ENCODE measurements at places on chromosomes 1 and 21.

GRCh38 chr1:236149696-236150228, 7.4 kb downstream of the GPR137B start:
- DNase-seq: no peak

DNA sequence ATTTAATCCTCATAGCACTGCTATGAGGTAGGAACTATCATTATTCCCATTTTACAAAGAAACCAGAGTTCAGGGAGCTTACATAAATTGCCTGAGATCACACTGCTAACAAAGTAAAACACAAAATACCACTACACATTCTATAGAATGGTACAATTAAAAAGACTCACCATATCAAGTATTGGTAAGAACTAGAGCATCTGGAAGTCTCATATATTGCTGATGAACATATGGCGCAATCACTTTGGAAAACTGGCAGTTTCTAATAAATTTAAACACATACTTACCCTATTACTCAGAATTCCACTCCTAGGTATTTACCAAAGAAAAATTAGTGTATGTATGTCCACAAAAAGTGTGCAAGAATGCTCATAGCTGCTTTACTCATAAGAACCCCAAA, 261.5 kb downstream of the RRAGC start:
- no peak for DNase-seq

- DNase-seq: no peak
These were observed 33.4 kb upstream of the KAZN start for GRCh38 chr1:14565090-14565489.

DNA sequence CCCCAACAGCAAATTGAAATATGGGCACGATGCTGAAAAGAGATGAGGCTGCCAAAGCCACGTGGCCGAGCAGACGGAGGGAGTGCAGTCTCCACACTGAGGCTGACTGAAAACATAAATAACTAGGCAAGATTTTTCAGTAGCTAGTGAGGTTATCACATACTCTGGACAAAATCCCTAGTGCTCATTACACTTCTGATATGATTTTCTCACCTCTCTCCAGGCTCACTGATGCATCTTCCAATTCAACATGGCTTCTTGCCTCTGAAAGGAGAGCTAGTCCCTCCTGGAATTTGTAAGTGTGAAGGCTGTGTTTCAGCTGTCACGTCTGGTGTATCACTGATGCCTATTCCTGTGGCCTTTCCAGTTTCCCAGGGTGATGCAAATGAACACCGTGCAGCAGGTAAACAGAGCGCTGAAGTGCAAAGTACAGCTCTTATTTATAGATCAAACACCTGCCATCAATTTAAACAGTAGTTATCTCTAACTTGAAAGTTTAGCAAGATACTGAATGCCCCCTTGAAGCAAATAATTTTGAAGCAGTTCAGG, 656.1 kb downstream of the KIF26B start:
- peak; percentile 11 for DNase-seq

GRCh38 chr1:229373395-229373794, 30.5 kb upstream of the CCSAP start:
- DNase-seq: no peak

DNA sequence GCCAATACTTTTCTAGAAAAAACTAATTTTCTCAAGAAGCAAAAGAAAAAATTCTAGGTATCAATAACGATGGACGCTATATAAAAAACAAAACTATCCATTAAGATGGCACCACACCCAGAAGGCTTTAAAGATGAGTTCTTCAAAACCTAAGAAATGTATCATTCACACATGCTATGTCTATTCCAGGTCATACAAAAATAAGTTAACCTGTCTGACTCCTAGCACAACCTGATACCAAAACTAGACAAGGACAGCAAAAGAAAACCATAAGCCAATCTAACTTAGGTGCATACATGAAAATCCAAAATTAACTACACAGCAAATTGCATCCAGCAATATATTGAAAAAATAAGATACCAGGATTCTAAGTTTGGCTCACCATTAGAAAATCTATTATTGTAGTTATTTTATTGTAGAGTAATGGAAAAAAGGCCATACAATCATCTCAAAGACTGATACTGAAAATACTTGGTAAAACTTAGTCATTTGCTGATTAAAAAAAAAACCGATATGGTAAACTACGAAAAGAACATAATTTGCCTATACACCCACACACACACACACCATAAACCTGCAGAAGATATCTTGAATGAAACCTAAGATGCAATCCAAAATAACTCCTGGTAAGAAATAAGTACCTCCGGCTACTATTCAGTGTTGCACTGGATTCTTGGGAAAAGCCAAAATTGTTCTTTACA, 55.0 kb downstream of the TRAF5 start:
- DNase-seq: peak; percentile 23

GRCh38 chr1:169872906-169873305, 20.8 kb downstream of the SCYL3 start:
- DNase-seq: no peak

GRCh38 chr1:31771891-31772668, 7.9 kb upstream of the ADGRB2 start:
- DNase-seq: no peak

DNA sequence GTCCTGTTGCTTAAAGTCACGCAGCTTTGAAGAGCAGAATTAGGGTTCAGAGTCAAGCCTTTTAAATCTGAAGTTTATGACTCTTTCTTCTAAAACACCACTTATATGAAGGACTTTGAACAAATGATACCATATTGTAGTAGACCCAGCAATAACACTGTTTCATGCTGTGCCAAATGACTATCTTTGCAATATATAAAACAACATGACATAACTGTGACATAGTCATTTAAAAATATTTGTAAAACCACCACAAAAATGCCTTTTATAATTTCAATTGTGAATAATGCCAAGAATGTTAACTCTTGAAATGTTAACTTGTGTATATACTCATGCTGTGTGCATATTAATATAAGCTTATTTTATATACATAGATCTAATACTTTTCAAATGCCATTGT, 452.1 kb upstream of the NEGR1 start:
- no peak for DNase-seq

DNA sequence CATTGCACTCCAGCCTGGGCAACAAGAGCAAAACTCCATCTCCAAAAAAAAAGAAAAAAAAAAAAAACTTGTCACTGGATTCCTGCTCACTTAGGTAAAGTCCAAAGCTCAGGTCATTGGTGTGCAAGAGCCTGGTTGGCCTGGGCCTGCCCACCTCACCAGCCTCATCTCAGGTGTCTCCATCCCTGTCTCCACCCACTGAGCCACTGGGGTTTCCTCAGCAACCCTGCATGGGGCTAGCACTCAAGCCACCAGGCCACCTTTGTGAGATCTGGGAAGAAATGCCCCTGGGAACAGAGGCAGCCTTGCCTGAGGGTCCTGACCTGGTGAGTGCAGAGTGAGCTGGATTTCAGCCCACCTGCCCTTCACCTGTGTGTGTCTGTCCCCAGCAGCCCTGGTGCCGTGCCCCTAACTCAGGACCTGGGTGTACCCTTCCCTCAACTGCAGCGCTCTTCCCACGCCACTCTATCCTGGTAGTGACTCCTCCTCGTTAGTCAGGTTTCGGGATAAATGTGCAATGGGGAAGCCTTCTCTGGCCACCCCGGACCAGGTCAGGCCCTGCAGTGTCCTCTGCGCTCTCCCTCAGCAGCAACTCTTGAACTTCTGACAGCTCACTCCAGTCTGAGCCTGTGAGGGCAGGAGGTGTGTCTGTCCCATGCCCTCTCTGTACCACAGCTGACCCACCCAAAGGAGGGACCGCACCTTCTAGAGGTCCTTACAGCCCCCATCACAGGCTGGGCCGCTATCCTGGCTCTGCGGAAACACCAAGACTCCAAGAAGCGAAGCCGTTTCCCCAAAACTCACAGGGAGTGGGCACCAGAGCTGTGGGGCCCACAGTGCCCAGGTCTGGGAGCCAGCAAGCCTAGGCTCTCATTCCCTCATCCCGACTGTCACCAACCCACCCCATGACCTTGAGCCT, 3.3 kb downstream of the PDZK1IP1 start:
- DNase-seq: no peak

DNA sequence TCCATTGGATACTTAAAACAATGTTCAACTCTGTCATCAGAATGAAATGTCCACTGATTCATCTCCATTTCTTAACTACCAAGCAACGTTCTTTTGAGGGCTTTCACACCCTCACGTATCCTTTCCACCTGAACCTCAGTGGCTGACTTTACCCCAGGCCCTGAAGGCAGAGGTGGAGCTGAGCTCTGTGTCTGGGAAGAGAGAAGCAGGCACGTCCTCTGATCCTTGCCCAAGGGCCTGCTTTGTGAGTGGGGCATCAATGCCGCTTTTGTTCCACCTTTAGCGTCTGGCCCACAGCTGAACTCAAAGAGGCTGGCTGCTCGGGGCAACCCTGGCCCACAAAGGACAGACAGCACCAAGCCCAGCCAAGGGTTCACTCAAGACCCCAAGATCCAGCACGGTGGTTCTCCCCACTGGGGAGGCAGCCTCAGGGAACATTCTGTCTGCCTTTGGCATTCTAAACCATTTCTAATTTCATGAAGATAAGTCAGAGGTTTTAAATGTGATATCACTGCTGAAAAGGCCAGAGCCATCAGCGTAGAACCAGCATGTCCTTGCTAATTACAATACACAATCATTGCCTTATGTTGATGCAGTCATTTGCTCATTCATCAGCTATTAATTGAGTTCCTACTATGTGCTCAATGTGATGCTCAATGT, 126.0 kb upstream of the UBE2U start:
- DNase-seq: no peak

GRCh38 chr1:29655145-29655544, 418.8 kb downstream of the PTPRU start:
- peak; percentile 28 for DNase-seq

DNA sequence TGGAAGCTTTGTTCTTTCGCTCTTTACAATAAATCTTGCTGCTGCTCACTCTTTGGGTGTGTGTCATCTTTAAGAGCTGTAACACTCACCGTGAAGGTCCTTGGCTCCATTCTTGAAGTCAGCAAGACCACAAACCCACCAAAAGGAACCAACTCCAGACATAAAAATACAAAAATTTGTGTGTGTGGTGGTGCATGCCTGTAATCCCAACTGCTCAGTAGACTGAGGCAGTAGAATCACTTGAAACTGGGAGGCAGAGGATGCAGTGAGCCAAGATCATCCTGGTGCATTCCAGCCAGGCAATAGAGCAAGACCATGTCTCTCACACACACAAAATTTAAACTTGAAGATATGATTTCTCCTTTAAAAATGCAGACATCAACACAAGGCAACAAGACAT, 1431.7 kb upstream of the B3GALT2 start:
- no peak for DNase-seq

DNA sequence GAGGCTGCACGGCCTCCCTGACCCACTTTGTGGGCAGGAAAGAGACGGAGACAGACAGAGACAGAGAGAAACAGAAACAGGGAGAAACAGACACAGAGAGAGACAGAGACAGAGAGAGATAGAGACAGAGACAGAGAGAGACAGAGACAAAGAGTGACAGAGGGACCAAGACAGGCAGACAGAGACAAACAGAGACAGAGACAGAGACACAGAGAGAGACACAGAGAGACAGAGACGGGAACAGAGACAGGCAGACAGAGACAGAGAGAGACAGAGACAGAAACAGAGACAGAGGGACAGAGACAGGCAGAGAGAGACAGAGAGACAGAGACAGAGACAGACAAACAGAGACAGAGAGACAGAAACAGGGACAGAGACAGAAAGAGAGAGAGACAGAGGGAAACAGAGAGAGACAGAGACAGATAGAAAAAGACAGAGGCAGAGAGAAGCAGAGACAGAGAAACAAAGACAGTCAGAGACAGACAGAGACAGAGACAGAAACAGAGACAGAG, 3.1 kb downstream of the COL6A1 start:
- DNase-seq: no peak

DNA sequence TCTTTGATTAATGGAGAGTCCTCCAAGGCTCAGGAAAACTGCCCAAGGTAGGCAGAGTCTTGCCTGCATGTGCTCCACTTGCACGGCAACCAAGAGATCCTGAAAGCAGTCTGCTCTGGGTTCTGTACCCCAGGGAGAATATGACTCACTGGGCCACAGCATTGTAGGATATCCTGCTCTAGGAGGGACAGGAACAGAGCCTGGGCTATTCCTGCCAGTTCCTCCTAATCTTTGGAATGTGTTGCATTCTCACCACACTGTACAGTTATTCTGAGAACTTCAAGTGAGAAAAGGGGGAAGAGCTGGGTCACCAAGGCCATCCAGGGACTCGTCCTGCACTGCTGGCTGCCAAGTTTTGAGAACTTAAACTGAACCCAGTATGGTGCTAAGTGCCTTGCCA, 278.5 kb downstream of the MATN1 start:
- DNase-seq: no peak

GRCh38 chr1:205287076-205287475, 34.5 kb downstream of the NUAK2 start:
- DNase-seq: no peak

DNA sequence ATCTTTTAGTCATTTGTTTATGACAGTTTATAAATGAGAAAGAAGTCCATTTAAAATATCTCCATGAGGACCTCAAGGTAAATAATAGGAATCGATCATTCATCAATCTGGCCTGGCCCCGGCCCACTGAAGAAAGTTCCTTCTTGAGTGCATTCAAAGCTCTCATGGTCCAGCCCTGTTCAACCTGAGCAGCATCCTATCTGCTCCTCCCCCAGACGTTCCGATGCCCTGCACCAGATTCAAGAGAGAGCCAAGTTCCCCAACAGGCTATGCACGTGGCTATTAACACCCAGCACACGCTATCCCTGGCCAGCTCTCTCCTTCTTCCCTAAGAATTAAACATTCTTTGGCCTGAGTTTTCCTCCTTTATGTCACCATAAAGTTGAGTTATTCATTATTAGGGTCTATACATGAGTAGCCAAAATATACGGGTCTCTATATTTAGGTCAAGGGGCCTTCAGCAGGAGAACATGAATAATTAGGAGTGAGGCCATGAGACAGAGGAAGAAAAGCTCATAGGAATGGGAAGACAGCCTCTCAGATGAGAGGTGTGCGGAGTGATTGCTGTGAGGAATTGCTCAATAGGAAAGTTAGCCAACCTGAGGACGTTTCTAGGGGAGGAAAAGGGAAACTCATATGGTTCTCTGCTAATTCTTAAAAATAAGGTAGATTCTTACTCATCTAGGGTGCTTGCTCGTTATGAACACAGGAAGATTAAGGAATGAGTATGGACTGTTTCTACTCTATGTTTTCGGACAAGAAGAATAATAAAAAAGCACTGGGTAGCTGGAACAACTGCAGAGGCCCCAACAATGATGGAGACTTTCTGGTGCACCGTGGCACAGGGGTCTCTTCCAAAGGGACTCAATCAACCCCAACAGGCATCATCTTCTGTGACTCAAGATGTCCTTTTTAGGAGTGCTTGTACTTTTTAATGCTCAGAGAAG, 23.6 kb downstream of the RUNX1 start:
- DNase-seq: no peak

GRCh38 chr1:51733793-51734522, 117.1 kb downstream of the OSBPL9 start:
- DNase-seq: no peak

GRCh38 chr21:17780539-17780938, 38.6 kb downstream of the C21orf91 start:
- peak; percentile 93 for DNase-seq
